Foreskin fibroblast (primary cell): ENCODE measurements at places on chromosomes 12 and 14.

- DNase-seq, result peak; percentile 1
These were observed 244.8 kb downstream of the TMTC2 start for GRCh38 chr12:82931349-82932116.

- DNase-seq, result no peak
These were observed 78.9 kb downstream of the PIK3C2G start for GRCh38 chr12:18340186-18340585.

DNA sequence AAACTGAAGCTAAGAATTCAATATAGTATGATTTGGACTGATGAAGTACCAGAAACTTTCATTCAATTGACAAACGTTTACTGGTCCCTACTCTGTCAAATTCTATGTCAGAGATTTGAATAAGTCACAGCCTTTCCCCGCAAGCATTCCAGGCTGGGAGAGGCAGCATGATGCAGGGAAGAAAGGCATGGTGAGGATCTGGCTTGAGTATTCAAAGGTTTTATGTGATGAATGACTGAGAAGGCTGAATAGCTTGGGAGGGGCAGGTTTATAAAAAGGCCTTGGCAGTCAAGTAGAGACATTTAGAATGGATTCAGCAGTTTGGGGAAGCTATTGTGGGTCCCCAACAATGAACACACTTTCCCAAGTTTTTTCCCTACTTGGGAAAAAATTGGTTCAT, 431.8 kb downstream of the DPF3 start:
- no peak for DNase-seq

GRCh38 chr12:93315907-93316622, 61.7 kb upstream of the NUDT4 start:
- no peak for DNase-seq

- no peak for DNase-seq
These were observed 27.4 kb downstream of the NELL2 start for GRCh38 chr12:44848703-44849085.

- DNase-seq, result peak; percentile 98
These were observed 9.5 kb downstream of the EMP1 start for GRCh38 chr12:13205809-13206559.

DNA sequence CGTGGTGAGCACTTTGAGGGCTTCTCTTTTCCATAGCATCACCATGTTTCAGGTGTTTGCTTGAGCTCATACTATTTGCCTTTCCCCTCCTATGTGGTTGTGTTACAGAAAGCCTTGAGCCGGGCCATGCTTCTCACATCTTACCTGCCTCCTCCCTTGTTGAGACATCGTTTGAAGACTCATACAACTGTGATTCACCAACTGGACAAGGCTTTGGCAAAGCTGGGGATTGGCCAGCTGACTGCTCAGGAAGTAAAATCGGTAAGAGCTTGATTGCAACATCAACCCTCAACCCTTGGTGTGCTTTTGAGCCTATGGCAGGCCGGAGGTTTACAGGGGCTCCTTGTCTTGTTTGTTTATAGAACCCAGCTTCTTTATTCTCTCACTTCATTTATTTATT, 8.1 kb downstream of the LETMD1 start:
- DNase-seq, result peak; percentile 40

- no peak for DNase-seq
These were observed 221.6 kb downstream of the C12orf75 start for GRCh38 chr12:105552056-105552455.

DNA sequence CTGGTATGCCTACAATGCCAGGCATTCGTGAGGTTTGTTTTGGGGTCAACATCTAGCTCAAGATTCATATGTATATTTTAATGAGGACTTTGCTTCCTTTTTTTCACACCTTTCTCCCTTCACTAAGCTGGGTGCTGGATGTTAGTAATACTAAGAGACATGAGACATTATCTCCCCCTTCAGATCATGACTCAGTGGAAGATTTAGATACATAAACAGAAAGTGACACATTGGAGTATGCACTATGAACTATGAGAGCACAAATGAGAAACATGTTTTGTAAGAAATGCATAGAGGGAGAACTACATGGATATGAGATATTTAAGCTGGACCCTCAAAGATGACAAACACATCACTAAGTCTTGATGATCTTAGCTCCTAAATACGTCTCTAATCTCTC, 286.3 kb downstream of the RPAP3 start:
- DNase-seq, result no peak

DNA sequence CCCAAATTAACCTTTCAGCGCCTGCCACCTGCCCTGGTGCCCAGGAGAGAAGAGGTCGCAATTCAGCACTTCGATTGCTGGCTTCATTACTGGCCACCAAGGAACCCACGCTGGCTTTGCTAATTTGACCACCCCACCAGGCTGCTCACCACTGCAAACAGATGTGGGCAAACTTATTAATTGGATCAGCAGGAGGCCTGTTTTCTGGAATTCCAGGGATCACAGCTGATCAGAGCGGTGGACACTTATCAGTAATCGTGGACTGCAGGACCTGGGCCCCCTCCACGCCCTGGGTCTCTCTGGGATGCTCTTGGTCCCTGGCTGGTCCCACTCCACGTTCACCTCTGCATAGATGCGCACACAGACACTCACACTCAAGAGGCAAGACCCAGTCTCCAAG, 27.8 kb downstream of the BEGAIN start:
- DNase-seq, result no peak

DNA sequence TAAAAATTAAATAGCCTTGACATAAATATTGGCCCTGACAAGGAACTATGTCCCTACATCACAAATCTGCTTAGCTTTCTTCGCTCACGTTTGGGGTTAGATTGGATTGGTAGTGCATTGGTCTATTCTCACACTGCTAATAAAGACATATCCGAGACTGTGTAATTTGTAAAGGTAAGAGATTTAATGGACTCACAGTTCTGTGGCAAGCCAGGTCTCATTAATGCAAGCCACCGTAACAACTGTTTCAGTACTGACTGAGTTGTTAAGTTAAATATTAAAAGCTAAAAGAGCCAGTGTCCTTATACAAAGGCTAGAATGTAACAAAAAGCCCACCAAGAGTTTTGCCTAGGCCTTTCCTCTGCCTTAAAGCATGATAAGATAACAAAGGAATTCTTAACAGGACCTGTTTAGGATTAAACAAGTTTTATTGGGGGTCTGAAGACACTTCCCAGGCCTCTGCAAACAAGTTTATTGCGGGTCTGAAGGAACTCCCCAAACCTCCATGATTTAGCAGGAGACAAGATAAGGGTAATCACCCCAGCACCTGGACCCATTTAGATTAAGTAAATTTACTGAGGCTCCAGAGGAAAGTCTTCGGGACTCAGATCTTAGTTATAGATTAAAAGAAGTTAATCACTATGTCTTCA, 88.2 kb upstream of the PTGDR start:
- no peak for DNase-seq

- no peak for DNase-seq
These were observed 1434.3 kb upstream of the FLRT2 start for GRCh38 chr14:84095681-84096080.

DNA sequence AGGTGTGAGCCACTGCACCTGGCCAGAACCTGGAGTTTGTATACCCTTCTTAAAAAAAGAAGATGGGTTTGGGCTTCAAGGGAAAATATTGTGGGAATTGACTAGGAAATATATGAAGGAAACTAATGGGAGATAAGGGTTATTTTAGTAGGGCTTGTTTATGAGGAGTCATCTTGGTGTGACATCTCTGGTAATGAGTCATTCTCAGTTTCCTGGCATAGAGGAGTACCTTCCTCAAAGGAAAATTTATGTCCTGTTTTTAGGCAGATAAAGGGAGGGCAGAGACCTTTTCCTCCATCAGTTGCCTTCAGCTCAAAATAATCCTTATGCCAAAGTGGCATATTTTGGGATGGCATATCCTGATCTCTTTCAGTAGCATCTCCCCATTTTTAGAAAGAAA, 30.6 kb upstream of the NFKBIA start:
- peak; percentile 43 for DNase-seq

DNA sequence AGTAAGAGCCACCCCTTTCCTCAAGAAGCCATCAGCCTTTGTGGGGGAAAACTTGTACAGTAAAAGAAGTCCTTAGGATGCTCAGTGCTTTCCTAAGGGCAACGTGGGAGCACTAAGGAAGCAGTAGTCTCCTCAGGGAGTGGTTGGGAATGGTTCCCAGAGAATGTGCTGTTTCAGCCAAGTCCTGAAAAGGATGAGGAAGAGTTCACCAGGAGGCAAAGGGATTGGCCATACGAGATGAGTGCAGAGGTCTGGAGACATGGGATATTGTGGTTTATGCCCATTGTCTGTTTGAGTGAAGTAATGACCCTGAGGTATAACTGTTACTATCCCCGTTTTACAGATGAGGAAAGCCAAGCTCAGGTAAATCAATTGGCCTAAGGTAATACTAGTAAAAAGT, 86.0 kb upstream of the ATF1 start:
- no peak for DNase-seq

- no peak for DNase-seq
These were observed 105.9 kb downstream of the ETV6 start for GRCh38 chr12:11755302-11755930.

GRCh38 chr12:62808166-62808879, 126.6 kb downstream of the PPM1H start:
- no peak for DNase-seq

GRCh38 chr14:78316786-78317185, 146.6 kb downstream of the NRXN3 start:
- DNase-seq, result no peak

GRCh38 chr12:89710873-89711750, 2.5 kb upstream of the ATP2B1 start:
- no peak for DNase-seq

DNA sequence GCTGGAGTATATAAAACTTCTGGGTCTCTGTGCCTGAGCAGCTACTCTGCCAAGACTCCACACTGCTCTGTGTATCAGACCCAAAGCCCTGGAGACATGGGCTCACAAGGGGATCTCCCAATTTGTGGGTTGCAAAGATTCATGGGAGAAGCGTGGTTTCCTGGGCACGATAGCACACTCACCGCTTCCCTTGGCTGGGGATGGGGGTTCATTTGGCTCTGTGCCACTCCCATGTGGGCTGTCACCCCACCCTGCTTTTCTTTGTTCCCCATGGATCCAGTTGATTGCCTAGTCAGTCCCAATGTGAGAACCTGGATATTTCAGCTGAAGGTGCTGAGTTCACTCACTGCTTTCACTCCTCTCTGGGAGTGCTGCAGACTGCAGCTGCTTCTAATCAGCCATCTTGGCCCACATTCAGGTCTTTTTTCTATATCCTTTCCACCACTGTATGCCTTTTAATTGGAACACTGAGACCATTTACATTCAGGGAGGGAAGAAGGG, 40.0 kb upstream of the PCNX4 start:
- DNase-seq, result peak; percentile 26

GRCh38 chr12:10331642-10332239, 24.1 kb downstream of the KLRD1 start:
- peak; percentile 36 for DNase-seq

- peak; percentile 50 for DNase-seq
These were observed 1.3 kb downstream of the BDKRB2 start for GRCh38 chr14:96205978-96206360.

DNA sequence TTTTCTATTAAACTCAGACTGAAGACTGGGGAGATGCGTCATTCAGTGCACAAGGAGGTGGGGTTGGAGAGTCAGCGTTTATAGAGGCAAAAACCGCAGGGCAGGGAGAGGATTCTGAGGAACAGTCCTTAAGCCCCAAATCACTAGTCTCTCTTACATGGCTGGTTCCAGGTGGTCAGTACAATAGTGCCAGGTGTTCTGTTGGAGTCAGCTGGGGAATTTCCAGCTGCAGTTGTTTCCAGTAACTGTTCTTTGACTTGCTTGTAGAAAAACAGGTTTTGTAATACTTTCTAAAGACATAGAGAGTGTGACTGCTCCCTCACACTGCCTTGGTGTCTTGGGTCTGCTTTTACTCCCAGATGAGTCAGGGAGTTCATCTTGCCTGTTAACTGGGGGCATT, 192.2 kb downstream of the TMTC3 start:
- DNase-seq, result no peak

GRCh38 chr12:3152011-3152511, 74.9 kb downstream of the TSPAN9 start:
- DNase-seq, result no peak

GRCh38 chr12:100234591-100235304, 32.1 kb downstream of the DEPDC4 start:
- DNase-seq, result peak; percentile 64

- no peak for DNase-seq
These were observed at the start of gene PLEKHD1 for GRCh38 chr14:69484444-69485314. TSS of gene PLEKHD1 (plus strand) at chr14:69484728. CDS start at chr14:69484966, 238 bp downstream.

DNA sequence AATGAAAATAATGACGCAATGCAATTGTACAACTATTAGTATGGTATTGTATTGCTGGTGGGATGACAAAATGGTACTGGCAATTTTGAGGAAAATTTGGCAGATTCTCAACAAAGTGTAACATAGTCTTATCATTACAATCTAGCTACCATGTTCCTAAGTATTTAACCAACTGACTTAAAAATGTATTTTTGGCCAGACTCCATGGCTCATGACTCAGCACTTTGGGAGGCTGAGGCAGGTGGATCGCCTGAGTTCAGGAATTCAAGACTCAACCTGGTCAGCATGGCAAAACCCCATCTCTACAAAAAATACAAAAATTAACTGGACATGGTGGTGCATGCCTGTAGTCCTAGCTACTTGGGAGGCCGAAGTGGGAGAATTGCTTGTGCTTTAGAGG, 1409.5 kb downstream of the AACS start:
- DNase-seq, result no peak

DNA sequence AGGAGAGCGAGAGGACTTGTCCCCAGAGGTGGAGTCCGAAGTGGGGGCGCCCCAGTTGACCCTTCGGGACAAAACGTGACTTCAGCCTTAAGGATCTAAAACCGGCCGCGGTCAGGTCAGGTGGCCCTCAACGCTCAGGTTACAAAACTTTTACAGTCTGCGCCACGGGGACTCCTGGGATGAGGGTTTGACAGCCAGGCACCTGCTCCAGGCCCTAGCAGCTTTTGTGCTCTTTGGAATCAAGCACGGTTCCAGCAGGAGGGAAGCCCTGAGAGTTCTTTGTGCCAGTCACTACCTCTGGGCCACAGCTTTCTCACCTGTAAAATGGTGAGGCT, 337 bp downstream of the ZC2HC1C start:
- no peak for DNase-seq

DNA sequence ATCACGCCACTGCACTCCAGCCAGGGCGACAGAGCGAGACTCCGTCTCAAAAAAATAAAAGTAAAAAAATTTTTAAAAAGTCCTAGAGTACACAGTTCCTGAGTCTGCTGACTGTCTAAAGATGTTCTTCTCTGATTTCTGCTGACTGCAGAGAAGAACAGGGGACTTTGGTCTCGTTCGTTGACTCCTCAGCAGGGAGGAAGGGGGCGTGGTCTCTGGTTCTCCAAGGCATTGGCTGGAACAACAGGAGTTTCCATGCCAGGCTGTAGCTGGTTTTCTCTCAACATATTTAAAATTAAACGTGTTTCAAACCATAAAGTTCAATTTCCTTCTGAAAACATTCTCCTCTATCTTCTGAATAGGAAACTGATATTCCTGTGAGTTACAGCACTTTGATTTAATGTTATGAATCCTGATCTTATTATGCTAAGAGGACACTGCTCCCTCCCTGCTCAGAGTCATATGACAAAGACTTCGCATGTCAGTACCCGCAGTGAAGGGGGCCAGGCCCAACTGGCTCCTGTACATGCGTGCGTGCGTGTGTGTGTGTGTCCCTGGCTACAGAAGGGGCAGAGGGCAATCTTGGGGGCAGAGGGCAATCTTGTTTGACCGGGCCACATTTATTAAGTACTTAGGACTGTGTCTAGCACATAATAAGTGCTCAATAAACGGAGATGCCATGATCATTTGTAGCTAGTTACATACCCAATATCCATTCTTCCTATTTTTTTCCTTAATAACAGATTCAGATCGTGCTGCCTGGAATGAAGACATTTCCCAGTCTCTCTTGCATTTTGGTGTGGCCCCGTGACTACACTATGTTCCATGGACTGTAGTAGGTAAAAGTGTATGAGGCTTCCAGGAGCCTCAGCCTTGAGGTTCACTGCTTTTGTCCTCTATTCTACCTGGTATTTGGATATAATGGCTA, 16.5 kb upstream of the HNF1A start:
- DNase-seq, result no peak
